ENCODE measurements at places on chromosomes 12 and 14.

DNA sequence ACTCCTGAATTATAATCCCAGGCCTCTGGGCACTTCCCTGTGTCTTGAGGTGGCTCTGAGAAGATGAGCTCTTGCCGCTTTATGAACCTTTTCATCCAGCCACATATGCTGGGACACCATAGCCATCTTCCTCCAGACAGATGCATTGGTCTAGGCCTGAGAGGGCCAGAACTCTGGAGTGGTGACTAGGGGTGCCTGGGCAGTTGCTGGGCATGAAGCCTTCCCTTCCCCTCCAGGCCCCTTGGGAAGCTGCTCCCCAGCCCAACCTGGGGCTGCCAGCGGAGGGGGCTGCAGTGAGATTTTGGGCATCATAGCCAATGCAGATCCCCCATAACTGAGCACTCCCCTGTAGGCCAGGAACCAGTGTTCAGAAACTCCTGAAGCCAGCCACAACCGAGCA, 135.2 kb downstream of the GCH1 start:
- DNase-seq: no peak

DNA sequence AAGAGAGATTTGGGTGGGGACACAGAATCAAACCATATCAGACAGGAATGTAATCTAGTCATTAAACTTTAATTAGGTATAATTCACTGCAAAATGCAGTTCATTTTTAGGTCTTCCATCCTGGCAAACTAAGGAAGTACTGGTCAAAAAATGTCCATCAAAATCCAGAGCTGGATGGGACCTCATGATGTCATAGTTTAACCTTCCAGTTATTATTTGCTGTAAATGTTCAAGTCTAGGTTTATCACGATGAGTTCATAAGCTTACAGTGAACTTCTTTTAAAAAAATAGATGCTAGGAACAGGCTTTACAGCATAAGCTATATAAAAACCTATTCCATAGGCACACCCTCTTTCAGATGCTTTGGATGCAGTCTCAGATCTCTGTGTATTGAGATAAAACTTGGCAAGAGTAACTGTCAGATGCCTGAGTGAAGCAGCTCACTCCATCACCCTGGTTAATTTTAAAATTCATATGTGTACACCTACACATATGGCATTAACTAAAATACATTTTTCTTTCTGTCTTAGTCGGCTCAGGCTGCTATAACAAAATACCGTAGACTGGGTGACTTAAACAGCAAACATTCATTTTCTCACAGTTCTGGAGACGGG, 7.9 kb downstream of the SSPN start:
- DNase-seq: no peak

GRCh38 chr12:121927813-121928212, 9.4 kb downstream of the CFAP251 start:
- DNase-seq: peak; percentile 68

GRCh38 chr12:88665071-88665470, 84.8 kb upstream of the KITLG start:
- DNase-seq: no peak

DNA sequence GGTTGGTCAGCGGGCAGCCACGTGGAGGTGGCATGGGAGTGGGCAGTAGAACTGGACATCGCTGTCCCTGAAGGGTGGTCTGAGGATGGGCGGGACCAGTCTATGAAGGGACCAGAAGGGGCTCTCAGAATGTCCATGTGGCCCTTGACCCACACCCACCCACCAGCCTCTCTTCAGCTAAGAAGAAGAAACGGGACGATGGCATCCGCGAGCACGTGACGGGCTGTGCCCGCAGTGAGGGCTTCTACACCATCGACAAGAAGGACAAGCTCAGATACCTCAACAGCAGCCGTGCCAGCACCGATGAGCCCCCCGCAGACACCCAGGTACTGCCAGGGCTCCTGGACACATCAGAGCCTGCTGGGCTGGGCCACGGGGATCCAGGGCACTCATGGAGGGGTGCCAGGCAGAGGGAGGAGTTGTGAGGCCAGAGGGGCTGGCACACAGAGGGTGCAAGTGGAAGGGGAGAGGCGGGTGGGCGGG, 21.3 kb downstream of the SETD1B start:
- DNase-seq: no peak

DNA sequence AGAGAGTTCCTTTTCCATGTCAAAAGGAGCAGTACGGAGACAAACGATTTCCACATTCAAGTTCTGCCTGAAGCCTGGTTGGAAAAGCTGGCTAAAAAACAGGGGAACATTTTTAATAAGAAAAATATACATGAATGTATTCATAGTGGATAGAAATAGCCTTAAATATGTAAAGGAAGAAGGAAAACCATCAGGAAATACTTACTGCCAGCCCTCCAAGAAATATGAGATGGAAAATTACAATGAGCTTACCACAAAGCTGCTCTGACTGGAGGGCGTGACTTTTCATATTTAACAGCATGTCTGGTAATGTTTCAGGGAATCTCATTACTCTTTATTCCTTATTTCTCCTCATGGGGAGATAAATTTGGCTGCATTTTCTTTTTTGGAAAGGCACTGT, 75.9 kb upstream of the ZDHHC17 start:
- no peak for DNase-seq

DNA sequence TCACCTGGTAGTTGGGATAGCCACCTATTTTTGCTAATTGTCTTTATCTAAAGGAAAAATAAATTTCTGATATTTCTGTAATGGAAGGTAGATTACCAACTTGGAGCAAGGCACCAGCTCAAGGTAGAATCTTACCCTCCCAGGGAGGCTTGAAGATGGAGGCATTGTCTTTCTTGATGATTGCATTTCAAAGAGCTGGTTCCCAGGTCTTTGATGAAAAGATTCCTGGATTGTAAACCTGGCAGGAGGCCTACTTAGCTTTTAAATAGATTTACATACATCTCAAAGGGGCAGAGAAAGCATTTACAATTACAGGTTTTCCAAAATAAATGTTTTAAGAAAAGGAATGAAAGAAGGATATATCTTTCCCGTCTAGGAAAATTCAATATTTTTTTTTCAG, 729.2 kb downstream of the LRFN5 start:
- DNase-seq: no peak

GRCh38 chr12:28253161-28253641, 62.9 kb downstream of the CCDC91 start:
- no peak for DNase-seq

DNA sequence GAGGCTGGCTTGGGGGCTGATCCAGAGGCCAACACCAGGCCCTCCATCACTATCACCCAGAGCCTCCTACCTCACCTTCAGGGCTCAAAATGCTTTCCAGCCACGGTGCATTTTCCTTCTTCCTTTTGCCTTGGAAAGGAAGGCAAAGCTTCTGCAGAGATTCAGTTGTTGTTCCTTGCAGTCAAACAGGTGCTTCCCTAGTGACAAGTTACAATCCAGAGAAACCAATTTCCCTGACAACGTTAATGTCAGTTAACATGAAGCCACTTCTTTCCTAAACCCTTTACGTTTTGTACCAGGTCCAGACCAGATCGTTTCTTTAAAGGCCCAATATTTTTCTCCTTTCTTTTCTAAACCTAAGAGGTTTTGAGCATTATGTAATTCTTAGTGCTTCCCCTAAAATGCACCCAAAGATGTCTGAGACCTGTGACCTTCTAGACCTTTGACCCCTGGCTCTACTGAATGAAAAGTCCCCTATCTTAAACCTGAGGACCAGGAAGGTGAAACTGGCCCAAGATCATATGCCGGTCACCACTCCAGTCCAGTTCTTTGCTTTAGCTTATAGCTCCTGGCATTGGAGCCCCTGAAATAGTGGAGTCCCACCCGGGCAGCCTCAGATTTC, 211.5 kb downstream of the SLC41A2 start:
- DNase-seq: peak; percentile 28

DNA sequence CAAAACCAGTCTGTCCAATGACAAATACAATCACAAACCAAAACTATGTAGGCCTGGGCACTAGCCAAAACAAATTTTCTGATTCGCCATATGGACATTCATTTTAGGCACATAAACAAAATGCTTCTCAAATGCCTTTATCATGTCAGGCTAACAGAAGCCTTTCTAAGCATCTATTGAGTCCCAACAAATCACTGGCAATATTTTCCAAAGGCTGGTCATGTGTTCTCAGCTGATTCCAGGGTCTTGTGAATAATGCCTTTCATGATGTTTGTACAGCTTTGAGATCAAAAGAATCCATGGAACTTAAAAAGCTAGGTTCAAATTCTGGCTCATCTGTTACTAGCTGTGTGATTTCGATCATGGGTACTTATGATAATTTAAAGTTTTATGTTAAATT, 16.1 kb downstream of the FSCB start:
- DNase-seq: no peak

DNA sequence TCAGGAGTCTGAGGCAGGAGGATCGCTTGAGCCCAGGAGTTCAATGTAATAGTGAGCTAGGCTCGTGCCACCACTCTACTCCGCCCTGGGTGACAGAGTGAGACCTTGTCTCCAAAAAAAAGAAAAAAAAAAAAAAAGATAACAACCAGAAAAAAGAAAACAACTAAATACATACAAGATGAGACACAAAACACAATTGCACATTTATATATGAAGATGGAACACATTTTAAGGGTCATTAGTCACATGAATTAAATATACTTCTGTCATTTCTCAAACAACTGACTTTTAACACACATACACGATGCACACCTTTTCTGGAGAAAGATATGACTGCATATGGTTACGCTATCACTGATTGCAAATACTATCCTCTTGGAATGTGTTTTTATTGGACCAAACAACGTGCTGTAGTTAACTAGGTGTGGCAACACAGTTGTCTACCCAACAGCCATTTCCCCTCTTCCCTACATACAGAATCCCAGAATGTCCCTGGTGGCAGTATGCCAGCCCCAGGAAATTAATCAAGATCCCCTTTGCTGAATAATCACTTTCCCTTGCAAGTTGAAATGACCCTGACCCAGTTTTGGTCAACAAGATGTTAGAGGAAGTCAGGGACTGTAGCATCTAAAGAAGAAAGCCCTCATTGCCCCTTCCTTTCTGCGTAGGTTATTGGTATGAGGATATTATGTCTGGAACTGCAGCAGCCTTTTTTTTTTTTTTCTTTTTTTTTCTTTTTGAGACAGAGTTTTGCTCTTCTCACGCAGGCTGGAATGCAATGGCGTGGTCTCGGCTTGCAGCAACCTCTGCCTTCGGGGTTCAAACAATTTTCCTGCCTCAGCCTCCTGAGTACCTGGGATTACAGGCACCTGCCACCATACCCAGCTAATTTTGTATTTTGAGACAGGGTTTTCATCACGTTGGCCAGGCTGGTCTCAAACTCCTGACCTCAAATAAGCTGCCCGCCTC, 5.6 kb upstream of the MYL6B start:
- DNase-seq: no peak

- peak; percentile 73 for DNase-seq
Measured at GRCh38 chr14:89486961-89487360, 69.9 kb upstream of the FOXN3 start.

GRCh38 chr14:96250485-96250884, 5.5 kb upstream of the BDKRB1 start:
- DNase-seq: no peak

GRCh38 chr12:53046655-53047220, 3.1 kb upstream of the TNS2 start:
- DNase-seq: peak; percentile 37

DNA sequence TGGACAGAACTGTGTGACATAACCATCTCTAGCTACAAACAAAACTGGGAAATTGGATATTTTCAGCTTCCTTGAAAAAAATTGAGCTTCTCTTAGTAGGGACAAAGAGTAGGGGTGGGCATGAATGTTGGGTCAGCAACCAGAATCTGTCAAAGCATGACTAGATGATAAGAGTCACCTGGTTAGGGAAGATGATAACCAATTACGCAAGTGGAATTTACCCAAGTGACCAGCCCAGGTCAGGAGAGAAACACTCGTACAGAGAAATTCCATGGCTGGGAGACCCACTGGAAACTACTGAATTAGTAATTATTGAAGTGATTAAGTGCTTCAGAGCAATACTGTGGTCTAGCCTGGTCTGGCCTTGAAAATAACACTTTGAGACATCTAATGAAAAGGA, 36.3 kb upstream of the C12orf75 start:
- DNase-seq: no peak

DNA sequence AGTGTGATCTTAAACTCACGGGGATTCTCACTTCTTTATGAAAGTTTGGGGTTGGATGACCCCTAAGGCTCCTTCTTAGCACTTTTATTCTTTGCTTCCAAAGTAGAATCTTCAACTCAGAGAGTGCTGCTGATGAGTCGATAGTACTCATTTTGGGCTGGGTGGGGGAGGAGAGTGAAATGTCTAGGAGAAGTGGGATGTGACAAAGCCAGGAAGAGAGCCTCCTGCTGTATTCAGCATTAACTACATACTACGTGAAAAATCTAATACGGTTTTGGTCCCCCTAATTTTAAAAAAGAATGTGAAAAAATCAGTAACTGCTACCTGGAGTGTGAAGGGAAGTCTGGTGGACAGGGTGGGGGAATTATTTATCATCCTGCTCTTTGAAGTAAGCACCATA, 148.3 kb downstream of the SAMD4A start:
- peak; percentile 24 for DNase-seq

GRCh38 chr12:55681142-55682077, 26.3 kb downstream of the ITGA7 start:
- DNase-seq: peak; percentile 33

DNA sequence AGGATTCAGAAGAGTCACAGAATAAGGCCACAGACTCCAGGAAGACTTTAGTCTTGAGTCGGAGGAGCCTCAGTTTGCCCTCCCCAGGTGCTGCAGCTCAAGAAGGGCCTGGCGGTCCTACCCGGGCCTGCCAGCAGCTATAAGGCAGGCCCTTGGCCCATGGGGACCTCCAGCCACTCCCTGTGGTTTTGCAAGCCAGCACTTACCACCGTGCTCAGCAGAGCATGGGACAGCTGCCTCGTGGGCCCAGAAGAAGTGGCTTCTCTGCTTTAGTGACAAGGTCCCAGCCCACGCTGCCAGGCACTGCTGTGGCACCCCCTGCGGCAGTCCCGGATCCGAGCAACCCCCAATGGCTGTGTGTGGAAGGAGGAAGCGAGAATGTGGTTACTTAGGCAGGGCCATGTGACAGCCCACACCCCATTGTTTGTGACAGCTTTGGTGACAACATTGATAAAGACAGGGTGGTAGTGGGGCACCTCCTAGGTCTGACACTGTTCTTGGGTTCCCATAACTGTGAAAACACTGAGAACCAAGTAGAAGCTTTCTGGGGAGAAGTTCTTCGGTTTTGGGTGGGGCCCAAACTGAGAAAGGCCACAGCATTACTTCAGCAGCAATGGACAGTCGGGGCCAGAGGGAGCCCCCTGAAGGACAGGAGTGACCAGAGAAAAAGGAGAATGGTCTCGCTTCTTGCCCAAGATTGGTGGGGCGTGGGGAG, at the start of gene SELPLG:
TSS of gene SELPLG (minus strand) at position 361 of the 715 bp plus-strand sequence. CDS start 9,587 bp downstream, outside the sequence.
- peak; percentile 99 for DNase-seq

DNA sequence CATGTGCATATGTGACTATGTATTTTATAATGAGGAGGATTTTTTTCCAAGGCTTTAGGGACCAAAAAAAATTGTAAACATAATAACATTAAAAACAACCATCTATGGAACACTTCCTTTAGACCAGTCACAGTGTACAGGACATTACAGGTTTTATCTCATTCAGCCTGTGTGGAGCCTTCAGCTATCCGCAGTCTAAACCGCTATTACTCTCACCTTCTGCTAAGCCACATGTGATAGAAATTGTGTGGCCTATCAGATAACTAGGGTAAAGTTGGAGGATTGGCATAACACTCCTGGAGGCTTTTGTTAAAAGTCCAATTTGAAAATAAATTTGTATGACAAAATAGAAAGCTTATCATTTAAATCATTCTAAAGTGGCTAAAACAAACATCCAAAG, 281.2 kb upstream of the TMTC1 start:
- no peak for DNase-seq
